ENCODE measurements at places on chromosomes 1 and 21.

- H3K36me3 ChIP-seq, result no peaks in the 10 kb centered on the region
- no peak for DNase-seq
- H3K4me1 ChIP-seq, result no peaks in the 10 kb centered on the region
- no peak overlapping the region for H3K4me3 ChIP-seq
- no peak overlapping the region for H3K27ac ChIP-seq
Observed at GRCh38 chr1:115222616-115223402, 115.2 kb downstream of the NGF start.

DNA sequence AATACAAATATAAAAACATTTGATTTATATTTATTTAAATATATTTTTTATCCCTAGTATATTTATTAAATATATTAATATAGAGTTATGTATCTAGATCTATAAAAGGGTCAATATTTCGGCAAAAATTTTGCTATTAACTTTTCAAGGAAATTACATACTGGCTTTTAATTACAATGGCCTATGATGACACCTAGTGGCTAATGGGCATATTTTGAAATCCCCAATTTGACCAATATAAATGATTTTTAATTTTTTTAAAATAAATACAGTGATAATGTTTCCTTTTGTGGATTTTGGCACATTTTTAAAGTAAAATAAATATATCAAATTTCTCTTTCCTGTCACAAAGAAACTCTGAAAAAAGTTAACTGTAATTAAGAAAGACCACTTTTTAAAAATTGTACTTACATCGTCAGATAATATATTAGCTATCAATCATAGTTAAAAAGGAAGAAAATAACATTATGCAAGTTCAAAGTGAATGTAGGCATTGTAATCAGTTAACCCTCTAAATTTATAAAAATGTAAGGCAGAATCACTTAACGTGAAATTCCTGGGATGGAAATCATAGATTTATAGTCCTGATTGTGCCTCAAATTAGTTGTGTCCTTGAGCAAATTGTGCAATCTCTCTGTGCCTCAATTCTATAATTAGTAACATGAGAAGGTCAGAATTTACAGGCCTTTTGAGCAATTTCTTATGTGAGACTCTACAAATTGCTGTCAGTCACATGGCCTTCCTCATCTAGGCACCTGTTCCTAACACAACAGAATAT, 25.6 kb upstream of the RGS13 start:
- peaks cover 15% of the 10 kb centered on the region for H3K4me1 ChIP-seq
- no peak overlapping the region for H3K27ac ChIP-seq
- H3K36me3 ChIP-seq, result no peaks in the 10 kb centered on the region
- H3K4me3 ChIP-seq, result no peak overlapping the region

- H3K27ac ChIP-seq, result no peak overlapping the region
- H3K4me3 ChIP-seq, result no peak overlapping the region
- peaks cover 10% of the 10 kb centered on the region for H3K27me3 ChIP-seq
- H3K36me3 ChIP-seq, result no peaks in the 10 kb centered on the region
Observed at GRCh38 chr1:219159946-219160645, 13.6 kb upstream of the LYPLAL1 start.

DNA sequence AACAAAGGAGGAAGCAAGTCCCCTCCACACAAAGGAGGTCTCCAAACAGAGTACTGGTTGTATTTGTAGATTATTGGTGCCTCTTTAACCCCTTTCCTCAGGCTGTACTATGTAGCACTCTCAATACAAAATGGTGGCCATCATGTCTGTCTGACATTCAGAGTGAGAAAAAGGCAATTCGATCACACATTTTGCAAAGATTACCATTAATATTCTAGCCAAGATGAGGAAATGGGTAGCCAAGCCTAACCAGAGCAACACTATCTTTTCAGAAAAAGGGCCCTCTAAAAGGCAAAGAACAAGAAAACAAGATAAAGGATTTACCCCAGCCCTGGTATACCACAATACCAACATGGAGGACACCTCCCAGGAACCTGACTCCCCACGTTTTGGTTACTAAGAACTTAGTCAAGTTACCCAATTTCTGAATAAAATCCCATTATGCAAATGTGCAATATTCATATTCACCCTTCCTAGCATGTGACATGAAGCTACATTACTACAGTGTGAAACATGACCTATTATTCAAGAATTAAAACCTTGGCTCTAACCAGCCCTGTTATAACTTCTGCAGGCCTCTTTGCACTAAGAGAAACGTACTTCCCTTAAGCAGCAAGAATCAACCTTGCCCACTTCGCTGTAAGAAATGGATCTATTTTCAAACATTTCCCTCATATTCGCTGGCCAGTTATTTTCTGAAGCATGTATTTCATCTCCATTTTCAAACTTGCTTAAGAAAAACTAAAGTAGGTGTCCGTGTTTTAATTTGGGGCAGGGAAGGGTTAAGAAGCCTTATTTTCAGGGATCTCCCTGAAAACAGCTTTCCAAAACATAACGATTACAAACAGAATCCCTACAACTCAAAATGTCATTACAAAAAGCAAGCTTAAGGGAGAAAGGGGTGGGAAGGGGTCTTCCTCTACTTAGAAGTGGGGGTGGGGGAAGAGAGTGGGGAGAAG, 2.1 kb downstream of the KDM5B start:
- H3K27ac ChIP-seq, result peak overlapping the region; percentile 96
- DNase-seq, result peak; percentile 38
- H3K27me3 ChIP-seq, result peaks cover 3% of the 10 kb centered on the region
- peaks cover 5% of the 10 kb centered on the region for H3K36me3 ChIP-seq
- H3K4me3 ChIP-seq, result peak overlapping the region; percentile 80
- peaks cover 69% of the 10 kb centered on the region for H3K4me1 ChIP-seq

DNA sequence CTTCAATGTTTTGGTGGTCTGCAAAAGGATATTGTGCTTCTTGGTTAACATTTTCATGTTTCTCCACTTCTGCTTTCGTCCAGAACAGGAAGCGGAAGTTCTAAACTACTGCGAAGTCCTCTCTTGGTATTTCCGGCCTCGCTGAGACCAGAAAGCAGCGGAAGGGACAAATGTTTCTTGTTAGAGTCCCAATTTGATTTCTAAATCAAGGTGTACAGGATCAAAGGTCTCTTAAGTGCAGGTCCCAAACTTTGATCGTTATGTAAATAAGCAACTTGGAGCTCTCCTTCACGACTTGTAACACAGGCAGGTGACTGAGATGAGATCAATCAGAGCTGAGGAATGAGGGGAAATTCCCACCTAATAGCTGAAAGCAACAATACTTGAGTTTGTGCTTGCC, 40.1 kb upstream of the HMCN1 start:
- H3K4me3 ChIP-seq, result peak overlapping the region; percentile 71
- peak overlapping the region; percentile 91 for H3K27ac ChIP-seq
- peaks cover 14% of the 10 kb centered on the region for H3K4me1 ChIP-seq
- peaks cover 11% of the 10 kb centered on the region for H3K36me3 ChIP-seq
- peak; percentile 55 for DNase-seq
- peaks cover 3% of the 10 kb centered on the region for H3K27me3 ChIP-seq

- peak within 1 kb of the TSS; percentile 88 for H3K4me3 ChIP-seq
- peak within 1 kb of the TSS; percentile 60 for H3K27ac ChIP-seq
- DNase-seq, result peak; percentile 80
- peaks cover 20% of the 10 kb centered on the region for H3K4me1 ChIP-seq
- H3K27me3 ChIP-seq, result no peaks in the 10 kb centered on the region
Observed at GRCh38 chr1:155050560-155051341, at the start of gene ADAM15. Gene ADAM15, plus strand, starts transcription at chr1:155051316. Its CDS starts 71 bp downstream, at chr1:155051387.

- H3K4me1 ChIP-seq, result peaks cover 40% of the 10 kb centered on the region
- no peak overlapping the region for H3K27ac ChIP-seq
- DNase-seq, result no peak
- H3K27me3 ChIP-seq, result no peaks in the 10 kb centered on the region
Observed at GRCh38 chr21:45765375-45765774, 121.8 kb downstream of the PCBP3 start.

- H3K27me3 ChIP-seq, result no peaks in the 10 kb centered on the region
- DNase-seq, result no peak
- H3K27ac ChIP-seq, result no peak overlapping the region
- no peak overlapping the region for H3K4me3 ChIP-seq
Observed at GRCh38 chr1:29569971-29570634, 333.8 kb downstream of the PTPRU start.

DNA sequence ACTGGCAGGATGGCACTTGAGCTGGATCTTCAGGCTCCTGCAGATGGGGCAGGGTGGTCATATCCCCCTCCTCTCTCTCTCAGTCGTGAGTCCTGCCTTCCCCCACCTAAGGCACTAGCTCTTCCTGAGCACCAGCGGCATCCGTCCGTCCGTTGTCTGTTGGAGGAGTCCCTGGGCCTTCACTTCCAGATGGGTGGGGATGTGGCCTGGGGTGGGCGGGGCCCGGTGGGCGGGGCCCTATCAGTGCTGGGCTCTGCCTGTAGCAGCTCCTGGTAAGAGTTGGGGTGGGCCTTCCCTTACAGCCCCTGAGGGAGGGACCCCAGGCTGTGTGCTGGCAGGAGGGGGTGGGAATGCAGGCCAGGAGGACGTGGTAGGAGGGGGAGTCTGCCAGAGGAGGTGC, 10.3 kb downstream of the LDLRAD2 start:
- H3K27ac ChIP-seq, result no peak overlapping the region
- H3K27me3 ChIP-seq, result no peaks in the 10 kb centered on the region
- H3K36me3 ChIP-seq, result no peaks in the 10 kb centered on the region
- DNase-seq, result no peak
- H3K4me3 ChIP-seq, result no peak overlapping the region

DNA sequence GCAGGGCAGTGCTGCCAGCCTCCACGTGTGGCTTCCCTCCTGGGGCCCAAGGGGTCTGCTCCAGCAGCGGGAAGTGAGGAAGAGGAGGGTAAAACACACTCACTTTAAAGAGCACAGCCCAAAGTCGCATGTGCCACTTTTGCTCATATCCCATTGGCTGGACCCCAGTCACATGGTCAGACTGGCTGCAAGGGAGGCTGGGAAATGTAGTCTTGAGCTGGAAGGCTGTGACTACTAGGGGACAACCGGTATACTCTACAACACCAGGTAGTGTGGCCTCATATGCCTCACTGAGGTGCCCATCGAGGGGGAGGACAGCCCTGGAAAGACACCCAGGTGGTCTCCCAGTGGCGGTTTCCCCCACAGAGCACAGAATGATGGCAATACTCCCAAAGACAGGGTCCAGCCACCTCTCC, 45.2 kb downstream of the CAMK2N1 start:
- H3K4me1 ChIP-seq, result no peaks in the 10 kb centered on the region
- H3K27me3 ChIP-seq, result peaks cover 11% of the 10 kb centered on the region
- peak; percentile 71 for DNase-seq
- H3K4me3 ChIP-seq, result no peak overlapping the region

DNA sequence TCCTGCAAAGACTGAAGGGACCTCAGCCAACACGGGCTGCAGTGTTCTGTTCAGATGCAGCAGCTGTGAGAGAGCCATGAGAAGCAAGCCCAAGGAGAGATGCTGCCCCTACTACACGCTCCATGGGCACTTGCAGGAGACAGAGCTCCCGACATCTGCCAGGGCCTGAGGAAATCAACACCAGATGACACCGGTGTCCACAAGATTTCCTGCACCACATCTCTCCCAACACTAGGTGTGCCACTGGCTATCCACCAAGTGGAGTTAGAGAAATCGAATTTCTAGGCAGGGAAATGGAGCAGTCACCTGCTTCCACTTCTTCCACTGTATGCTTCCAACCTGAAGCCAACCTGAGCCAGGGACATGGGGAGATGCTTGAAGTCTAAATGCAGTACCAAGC, 445.3 kb downstream of the RWDD3 start:
- no peak for DNase-seq
- no peaks in the 10 kb centered on the region for H3K36me3 ChIP-seq
- H3K4me1 ChIP-seq, result no peaks in the 10 kb centered on the region
- no peaks in the 10 kb centered on the region for H3K27me3 ChIP-seq
- H3K4me3 ChIP-seq, result no peak overlapping the region
